ENCODE measurements at places on chromosomes 2 and 18.

DNA sequence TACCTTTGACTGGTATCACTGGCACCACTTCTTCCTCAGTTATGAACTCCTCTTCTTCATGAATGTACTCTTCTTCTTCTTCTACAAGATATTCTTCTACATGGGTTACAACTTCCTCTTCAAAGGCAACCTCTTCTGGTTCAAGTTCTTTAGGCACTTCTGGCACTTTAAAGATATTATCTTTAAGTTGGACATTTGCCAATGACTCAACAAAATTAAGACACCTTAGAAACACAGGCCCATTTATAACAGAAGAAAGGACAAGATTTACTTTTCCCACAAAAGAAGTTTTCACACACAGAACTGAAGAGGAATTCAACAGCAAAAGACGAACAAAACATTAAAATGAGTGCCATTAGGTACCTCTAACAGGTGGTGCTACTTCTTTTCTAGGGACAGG lies 127.3 kb downstream of the TTN start:
- no peak for DNase-seq

GRCh38 chr2:73110168-73111072 lies 2.3 kb downstream of the RAB11FIP5 start:
- no peak for DNase-seq

- DNase-seq, result no peak
Observed at GRCh38 chr2:228615496-228615895, 434.0 kb upstream of the SPHKAP start.

- no peak for DNase-seq
Observed at GRCh38 chr18:63544017-63544416, 1.8 kb downstream of the SERPINB12 start.

GRCh38 chr2:149365931-149366583 lies 35.7 kb downstream of the LYPD6 start:
- DNase-seq, result no peak

DNA sequence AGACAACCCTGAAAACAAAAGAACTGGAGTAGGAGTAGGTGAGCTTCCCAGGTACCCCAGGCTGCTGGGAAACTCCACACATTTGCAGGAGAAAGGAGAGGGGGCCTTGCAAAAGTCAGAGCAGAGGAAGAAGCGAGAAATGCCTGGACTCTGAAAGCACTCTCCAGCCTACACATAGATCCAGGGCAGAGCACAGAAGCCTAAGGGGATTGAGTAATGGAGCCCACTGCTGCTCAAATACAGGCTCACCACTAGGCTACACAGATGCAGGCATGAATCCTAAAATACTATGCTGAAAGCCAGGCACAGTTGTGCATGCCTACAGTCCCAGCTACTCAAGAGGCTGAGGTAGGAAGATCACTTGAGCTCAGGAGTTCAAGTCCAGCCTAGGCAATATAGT lies 33.4 kb downstream of the OSBPL1A start:
- no peak for DNase-seq

DNA sequence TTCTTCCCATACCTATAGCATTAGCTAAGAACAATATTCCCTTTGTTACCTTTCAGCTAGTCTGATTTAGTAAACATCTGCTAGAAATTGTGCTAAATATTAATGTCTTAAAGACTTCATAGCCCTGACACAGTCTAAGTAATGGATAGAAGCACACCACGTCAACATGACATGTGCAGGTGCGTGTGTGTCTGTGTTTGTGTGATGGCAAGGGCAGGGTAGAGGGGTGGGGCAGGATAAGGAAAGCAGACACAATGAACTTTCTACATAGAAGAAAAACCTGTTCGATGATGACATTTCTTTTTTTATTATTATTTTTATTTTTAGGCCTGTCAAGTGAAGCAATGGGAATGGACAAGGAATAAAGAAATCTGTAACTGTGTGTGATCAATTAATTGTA lies 223.3 kb downstream of the NOL4 start:
- no peak for DNase-seq

DNA sequence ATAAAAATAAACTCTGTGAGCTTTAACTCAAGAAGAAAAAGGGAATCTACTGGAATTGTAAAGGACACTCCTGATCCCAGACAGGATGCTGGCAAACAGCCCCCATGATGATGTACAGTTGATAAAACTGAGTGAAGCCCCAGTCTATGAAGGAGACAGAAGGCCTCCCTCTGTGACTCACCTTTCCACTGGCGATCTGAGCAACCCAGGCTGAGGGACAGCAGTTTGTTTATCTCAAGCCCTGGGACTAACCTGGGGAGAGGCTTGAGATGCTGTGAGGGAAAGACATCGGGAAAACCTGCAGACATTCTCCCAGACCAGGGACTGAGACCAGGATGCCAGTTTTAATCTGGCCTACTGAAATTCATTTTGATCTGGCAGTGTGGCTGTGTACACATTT lies 104.5 kb upstream of the CDH2 start:
- DNase-seq, result no peak

GRCh38 chr18:32271672-32272208 lies 81.9 kb downstream of the MEP1B start:
- no peak for DNase-seq

- no peak for DNase-seq
Observed at GRCh38 chr18:67010919-67011318, 407.0 kb upstream of the CDH19 start.

DNA sequence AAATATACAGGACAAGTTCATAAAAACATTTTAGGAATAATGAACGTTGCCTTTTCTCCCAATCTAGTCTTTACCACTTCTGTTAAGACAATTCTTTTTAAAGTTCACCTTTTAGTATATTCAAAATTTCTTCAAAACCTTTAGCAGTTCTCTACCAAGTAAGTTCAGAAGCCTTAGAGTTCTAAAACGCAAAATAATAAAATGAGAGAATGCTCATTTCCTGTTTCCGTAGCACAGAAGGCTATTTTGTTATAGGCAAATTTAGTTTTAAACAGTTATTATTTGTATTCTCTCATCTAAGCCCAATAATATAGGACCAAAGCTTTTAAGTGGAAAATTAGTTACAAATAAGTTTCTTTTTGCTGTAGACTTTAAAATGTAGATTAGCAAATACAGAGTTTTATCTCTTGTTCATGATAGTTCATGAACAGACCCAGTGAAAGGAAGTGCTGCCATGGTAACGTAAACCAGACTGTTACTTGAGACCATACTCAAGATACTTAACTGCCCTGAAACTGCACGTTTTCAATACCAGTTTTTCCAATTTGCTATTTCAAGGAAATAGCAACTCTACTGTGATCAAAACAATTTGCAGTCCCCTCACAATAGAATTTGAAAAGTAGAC lies 173.1 kb upstream of the STON1 start:
- no peak for DNase-seq

DNA sequence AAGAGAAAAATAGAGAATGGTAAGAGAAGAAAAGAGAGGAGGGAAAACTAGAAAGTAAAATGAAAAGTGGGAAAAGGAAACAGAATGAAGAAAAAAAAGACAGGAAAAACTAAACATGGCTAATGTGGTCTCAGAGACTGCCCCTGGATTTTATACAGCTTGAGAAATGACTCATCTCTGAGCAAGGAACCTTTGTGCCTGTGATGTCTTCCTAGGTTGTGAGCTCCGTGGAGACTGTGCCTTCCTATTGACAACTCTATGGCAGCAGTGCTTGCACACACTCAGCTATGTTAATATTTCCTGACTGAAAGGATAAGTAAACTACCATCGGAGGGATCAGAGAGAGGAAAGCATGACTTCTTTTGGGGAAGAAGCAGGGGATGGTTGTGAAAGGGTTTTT lies 203.8 kb downstream of the RDH14 start:
- no peak for DNase-seq

DNA sequence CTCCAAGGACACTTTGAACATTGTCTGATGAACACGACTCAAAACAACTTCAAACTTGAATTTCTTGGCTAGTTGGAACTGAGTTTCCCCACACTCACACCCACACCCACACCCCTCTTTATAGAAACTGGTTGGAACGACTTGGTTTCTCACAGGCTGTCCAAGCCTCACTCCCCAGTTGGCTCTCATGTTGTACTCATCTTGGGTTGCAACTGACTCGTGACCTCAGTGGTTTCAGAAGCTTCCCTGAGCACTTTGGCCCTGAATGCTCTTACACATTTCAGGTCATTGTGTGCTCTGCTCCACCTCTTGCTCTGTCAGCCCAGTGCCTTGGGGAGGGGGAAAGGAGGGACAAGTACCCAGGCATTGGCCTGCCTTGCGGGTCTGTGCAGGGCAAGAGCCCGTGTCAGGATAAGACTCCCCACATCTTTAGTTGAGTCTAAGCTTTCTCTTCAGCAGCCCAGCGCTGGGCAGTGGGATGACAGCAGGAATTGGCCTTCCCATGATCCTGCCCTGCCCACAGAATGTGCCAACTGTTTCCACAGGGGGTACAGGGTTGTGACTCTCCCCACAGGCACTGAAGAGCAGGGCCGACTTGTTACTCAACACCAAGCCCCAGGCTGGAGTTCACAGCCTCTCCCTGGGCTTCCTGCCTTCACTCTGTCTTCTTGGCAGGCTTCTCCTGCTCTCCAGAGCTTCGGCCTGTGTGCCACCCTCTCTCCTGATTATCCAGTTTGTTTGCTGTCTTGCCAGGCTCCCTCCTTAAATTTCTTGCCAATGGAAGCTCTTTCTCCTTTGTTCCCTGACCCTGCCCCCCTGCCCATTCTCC lies 104.6 kb downstream of the RTN4 start:
- no peak for DNase-seq

DNA sequence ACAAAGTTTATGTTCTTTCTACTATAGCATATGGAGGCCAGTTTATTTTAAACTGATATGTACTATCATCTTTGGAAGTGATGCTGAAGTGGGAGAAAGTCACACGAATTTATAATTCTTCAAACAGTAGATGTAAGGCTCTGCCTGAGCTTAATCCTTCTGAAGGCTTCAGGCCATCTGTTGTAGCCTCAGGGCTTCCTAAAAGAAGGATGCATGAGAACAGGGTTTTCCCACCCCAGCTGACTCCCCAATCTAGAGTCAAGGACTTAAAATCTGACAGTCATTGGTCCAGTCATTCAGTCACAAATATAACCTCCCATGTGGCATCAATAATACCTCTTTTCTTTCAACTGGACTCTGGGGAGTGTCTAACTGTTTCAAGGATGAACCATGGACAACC lies 330.5 kb downstream of the KCNS3 start:
- DNase-seq, result no peak

DNA sequence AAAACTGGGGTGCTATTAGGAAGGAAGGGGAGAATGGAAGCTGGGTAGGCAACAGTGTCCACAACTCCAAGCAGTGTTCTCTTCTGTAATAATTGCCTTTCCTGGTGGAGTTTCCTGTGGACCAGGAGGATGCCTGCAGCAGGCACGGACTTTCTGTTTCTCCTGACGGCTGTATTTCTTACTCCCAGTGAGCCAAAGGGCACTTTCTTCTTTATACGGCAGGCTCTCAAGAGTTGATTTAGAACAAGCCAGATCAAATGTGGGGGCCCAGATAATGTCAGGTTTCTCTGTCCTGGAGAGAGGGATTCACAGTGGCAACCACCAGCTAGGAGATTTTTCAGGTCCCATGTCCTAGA lies 13.0 kb upstream of the PROC start:
- DNase-seq, result no peak

DNA sequence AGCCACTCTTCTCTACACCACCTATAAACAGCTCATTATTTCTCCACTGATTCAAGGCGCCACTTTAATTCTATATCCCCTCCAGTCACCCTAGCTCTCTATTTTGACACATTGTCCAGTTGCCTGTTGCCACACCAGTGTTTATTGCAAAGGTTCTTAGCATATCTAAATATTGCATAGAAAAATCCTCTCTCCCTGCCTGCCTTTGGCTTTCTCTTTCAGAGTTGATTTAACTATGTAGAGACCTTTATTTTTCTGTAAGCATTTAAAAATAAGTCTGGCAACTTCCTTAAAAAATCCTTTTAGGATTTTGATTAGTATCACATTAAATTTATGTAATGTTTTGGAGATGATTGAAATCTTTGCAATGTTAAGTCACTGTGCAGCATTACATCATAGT lies 47.9 kb upstream of the B3GNT7 start:
- DNase-seq, result no peak

DNA sequence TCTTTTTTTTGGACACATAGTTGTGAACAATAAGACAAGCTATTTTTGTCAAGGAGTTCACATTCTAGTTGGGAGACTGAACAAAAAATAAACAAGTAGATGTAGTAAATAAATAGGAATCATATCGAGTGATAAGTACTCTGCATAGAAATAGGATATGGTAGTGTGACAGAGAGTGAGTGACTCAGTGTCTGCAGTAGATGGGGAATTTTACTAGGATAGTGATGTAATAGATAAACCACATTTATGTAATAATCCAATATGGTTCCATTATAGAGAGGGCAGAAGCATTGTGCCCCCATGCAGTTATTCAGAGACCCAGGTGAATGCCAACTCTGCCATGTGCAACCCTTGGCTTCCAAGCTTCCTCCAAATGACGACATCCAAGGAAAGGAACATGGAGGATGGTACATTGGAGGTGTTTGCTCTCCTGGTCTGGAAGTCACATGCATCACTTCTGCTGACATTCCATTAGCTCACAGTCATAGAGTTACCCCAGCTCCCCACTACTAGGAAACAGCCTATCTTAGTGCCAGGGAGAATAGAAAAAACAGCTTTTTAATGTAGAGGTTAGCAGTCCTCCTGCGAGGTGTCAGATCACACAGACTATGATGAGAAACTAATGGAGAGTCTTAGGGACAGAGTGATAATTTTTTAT lies 595.4 kb downstream of the NYAP2 start:
- no peak for DNase-seq

GRCh38 chr2:103161456-103162289 lies 399.8 kb downstream of the TMEM182 start:
- no peak for DNase-seq

DNA sequence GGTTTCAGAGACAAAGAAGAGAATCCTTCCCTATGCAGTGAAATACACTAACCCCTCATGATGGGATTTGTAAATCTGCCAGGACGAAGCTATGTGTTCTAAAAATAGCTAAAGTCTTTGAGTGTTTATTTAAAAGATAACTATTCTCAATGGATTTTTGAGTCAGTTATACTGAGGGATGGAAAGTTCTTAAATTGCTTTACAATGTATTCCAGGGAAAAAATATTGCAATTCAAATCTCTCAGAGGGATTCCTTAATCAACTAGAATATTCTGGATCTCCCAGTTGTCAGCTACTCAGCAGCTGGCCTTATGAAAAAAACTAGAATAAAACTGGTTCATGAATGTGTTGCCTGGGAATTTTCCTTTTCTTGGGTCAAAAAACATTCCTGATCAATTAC lies 312.4 kb downstream of the PLCL1 start:
- no peak for DNase-seq

DNA sequence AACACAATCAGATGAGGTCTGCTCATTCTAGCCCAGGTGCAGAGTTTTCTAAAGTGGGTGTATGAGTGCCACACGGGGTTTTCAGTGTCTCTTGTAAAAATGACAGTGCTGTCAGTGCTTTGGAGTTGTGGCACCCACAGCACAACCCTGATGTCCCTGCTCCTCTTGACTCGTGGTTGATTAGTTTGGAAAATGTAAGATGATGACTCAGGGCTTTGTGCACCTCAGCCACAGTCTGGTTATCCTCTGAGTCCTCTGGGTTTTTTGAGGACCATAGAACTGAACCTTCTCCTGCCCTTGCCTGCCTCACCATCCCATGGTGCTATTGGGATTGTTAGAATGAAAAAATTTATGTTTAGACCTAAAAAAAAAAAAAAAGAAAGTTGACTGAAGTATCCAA lies 105.6 kb downstream of the MYO1B start:
- DNase-seq, result no peak

- DNase-seq, result no peak
Observed at GRCh38 chr2:69201259-69201658, 185.8 kb downstream of the GFPT1 start.
